Hematopoietic multipotent progenitor cell treated with erythropoietin and hydrocortisone succinate and interleukin-3 and kit ligand, for 8 days (in vitro differentiated cells): ENCODE measurements at places on chromosomes 5 and 9.

DNA sequence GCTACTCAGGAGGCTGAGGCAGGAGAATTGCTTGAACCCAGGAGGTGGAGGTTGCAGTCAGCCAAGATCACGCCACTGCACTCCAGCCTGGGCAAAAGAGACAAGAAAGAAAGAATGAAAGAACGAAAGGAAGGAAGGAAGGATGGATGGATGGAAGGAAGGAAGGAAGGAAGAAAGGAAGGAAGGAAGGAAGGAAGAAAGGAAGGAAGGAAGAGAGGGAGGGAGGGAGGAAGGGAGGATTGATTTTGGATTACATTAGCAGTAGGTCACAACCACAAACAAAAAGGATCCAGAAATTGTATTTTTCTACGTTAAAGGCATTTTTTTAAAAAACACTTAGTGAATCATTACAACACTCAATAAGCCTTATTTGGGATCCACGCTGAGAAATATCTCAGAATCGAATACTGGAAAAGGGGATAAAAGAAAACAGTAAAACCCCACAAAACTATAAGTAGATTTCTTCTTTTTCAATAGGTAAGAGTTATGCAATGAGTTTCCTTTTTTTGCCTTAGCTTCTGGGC lies 136.9 kb upstream of the FREM1 start:
- DNase-seq, result no peak

- DNase-seq, result peak; percentile 26
Observed at GRCh38 chr5:172849606-172850453, 15.8 kb downstream of the ERGIC1 start.

- DNase-seq, result peak; percentile 39
Observed at GRCh38 chr5:172004824-172005237, 1.6 kb downstream of the FBXW11 start.

DNA sequence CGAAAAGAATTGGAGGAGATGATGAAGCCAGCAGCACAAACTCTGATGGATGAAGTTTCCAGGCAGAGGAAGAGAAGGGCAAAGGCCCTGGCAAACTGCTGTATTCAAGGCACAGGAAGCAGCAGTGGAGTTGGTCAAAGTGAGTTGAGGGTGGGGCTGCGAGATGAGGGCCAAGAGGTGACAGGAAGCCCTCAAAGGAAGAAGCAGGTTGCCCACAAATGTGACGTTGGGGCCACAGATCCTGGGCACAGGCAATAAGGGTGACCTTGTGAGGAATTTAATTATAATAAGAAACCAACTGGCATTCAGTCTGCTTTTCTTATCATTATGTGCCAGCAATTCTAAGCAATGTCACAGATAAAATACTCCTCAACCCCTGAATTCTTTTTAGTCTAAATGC lies 261.8 kb downstream of the CTNND2 start:
- DNase-seq, result peak; percentile 44

DNA sequence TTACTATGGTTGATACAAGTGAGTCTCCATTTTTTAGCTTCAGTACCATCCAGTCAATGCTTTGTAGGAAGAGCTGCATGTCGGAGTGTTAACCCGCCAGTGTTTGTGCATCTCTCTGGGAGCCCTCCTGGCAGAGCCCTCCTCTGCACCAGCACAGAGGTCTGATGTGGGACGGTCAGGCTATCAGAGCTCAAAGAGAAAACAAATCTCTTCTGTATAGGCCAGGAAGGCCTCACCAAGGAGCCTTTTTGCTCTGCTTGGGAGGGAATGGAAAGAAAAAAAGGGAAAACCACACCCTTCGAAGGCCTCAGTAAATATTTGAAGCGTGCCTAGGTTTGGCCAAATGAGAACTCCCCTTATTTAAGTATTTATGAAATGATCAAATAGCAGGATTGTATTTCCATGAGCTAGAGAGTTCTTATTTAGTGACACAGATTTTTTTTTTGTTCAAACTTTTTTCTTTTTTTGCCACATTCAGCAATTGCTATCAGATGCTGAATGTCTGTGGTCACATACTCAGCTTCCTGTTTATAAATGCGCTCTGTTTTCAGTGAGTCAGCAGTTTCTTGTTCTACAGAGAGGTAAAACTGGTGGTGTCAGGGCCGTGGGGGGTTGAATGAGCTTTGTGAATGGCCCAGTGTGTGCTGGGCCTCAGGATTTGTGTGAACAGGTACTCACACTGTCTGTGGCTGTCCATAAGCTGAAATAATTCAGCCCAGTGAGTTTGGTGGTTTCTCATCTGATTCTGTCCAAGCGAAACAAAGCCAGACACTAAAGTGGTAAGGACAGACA lies 226.6 kb downstream of the SNX18 start:
- peak; percentile 85 for DNase-seq
